Endothelial cell of umbilical vein (primary cell): ENCODE measurements at places on chromosomes 2 and 18. TPM values are rescaled to one million over a fixed set of nuclear protein-coding genes. Genes with fewer than 3 reads are reported as not detected.

DNA sequence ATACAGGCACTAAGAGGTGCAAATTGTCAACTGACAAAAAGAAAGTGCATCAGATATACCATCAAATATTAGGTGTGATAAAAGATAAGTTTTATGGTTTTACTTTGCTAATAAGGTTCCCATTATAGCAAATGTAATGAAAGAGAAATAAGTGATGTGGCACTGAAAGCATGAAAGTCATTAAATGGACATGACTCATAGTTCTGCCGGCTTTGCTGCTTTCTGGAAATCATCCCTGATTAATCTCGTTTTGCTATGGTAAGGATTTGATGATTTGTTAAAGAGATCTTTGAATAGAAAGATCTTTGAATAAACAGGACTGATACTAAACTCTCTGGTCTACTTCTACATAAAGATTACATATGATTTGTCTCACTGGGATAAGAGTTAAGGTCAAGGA, 72.7 kb downstream of the CLIP4 start:
- no peaks in the 10 kb centered on the region for H3K27me3 ChIP-seq
- no peaks in the 10 kb centered on the region for H3K4me1 ChIP-seq
- no peak overlapping the region for H3K27ac ChIP-seq
- DNase-seq: no peak
- H3K4me3 ChIP-seq: no peak overlapping the region
- no peaks in the 10 kb centered on the region for H3K36me3 ChIP-seq

The ZNF385B gene
- not detected in 2 replicates for total RNA-seq

- H3K36me3 ChIP-seq: no peaks in the 10 kb centered on the region
- no peaks in the 10 kb centered on the region for H3K4me1 ChIP-seq
- H3K4me3 ChIP-seq: no peak overlapping the region
- H3K27ac ChIP-seq: no peak overlapping the region
These were observed 66.4 kb downstream of the CDH7 start for GRCh38 chr18:65817178-65817577.

The RFX8 gene
- 0.46 and 1.00 TPM in 2 replicates for total RNA-seq

The CTAGE1 gene
- not detected in 2 replicates for total RNA-seq

GRCh38 chr2:71063216-71063615, 5.2 kb upstream of the NAGK start:
- peaks cover 5% of the 10 kb centered on the region for H3K4me1 ChIP-seq
- DNase-seq: no peak
- H3K27ac ChIP-seq: no peak overlapping the region
- no peak overlapping the region for H3K4me3 ChIP-seq

DNA sequence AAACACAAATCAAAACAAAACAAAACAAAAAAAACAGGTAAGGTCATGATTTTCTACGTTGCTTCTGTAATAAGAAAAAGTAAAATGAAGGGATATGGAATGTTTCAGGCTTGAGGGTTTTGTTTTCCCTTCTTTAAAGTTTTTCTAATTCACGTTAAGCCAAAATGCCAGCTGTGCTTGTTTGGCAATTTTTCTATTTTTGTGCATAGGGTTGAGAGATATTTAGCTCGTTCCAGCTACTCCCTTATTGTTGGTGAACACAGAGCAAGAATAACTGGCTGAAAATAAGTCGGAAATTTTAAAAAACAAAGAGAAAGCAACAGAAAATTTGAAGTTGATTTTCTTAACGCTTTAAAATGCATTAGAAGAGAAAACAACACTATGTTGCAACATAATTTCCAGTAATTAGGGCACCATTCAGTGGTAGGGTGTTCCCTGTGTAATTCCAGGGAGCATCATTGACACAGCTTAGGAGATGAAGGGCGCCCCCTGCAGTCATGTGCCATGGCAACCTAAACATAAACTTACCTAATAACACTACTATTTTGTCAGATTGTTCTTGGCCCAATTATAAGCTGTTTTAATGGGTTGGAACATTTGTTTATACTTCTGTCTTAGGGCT, 99.5 kb downstream of the DTNA start:
- no peaks in the 10 kb centered on the region for H3K4me1 ChIP-seq
- H3K27ac ChIP-seq: no peak overlapping the region
- DNase-seq: peak; percentile 31
- no peaks in the 10 kb centered on the region for H3K36me3 ChIP-seq
- H3K4me3 ChIP-seq: no peak overlapping the region
- no peaks in the 10 kb centered on the region for H3K27me3 ChIP-seq

DNA sequence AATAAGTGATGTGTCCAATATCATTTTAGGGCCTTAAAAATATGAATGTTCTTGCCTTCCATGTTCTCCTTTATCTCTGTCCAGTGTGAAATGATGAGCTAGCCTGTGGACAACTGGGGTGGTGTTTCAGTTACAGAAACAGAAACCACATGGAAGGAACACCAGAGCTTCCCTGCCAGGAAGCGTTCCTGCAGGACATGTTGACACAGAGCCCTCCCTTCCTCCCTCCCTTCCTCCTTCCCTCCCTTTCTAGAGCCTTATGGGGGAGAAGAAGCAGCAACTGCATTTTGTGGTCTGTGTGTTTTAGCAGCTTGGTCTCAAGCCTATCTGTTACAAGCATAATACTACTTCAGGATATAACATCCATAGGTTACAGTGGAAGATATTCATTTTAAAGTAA, 539.7 kb upstream of the NETO1 start:
- DNase-seq: no peak
- H3K27me3 ChIP-seq: no peaks in the 10 kb centered on the region
- no peak overlapping the region for H3K27ac ChIP-seq
- H3K4me1 ChIP-seq: no peaks in the 10 kb centered on the region

DNA sequence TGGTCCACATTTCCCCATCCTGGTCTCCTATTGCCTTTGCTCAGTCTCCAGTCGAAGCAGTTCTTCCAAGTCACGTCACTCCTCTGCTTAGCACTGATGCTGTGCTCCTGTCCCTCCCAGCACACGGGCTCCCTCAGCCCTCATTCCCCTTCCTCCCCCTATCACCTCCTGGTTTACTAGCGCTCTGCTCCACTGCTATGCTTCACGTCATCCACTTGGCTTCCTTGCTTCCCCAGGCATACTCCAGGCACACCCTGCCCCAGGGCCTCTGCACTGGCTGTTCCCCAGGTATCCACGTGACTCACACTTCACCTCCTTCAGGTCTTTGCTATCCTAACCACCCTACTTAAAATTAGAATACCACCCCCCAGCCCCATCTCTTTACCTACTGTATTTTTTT, 269.3 kb downstream of the GLI2 start:
- H3K27me3 ChIP-seq: peaks cover 2% of the 10 kb centered on the region
- no peaks in the 10 kb centered on the region for H3K4me1 ChIP-seq
- no peak overlapping the region for H3K27ac ChIP-seq
- H3K4me3 ChIP-seq: no peak overlapping the region

DNA sequence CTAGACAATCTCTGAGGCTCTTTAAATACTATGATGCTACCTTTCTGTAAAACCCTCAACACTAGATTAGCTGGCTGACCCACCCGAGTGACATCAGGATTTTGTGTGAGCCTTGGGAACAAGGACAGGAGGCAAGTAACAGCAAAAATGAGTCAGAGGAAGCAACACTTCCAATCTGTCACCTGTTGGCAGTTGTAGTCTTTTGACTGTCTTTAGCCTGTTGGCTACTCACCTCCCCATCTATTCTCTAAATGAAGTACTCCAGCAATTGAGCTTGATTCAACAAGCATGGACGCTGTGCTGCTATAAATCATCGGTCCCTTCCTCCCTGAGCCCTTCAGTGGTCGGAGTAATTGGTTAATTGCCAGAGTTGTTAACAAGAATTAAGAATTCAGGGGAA, 898.7 kb downstream of the BCL11A start:
- H3K27ac ChIP-seq: no peak overlapping the region
- no peak for DNase-seq
- no peak overlapping the region for H3K4me3 ChIP-seq
- H3K36me3 ChIP-seq: no peaks in the 10 kb centered on the region
- H3K27me3 ChIP-seq: no peaks in the 10 kb centered on the region

The EVX2 gene
- total RNA-seq: not detected in 2 replicates

- no peak overlapping the region for H3K4me3 ChIP-seq
- no peaks in the 10 kb centered on the region for H3K36me3 ChIP-seq
- H3K27me3 ChIP-seq: peaks cover 2% of the 10 kb centered on the region
- no peak for DNase-seq
These were observed 2.7 kb upstream of the IL18RAP start for GRCh38 chr2:102420290-102420689.

DNA sequence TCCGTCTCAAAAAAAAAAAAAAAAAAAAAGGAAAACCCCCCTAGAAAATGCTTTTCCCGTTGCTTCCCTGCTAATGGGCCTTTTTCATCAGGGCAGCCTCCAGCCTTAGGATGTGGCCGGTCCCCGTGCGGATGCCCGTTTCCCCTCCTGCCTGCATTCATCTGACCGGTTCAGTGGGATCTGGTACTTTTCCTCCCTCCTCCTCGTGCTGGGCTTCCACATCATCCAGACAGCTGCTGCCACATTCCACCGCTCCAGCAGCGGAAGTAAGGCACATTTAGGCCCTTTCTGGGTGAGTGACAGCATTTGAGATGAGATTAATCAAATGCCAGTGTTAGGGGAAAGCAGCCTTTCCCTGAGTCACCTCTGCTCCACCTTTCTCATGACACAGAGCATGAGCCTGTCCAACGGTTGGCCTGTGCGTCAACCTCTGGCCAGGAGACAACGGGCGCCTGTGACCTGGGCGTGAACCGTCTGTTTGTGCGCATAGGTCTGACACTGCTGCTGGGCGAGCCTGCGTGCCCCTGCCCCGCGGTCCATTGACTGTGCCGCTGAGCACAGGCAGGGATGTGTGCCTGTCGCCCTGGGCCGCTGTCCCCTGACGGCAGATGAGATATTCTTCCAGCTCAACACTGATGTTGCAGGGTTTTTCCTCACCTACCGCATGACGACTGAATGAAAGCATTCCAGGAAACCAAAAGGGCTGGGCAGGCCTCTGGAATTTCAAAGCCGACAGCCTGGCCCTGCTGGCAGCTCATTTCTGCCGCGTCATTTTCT, 174.0 kb downstream of the TGIF1 start:
- H3K4me1 ChIP-seq: peaks cover 31% of the 10 kb centered on the region
- no peak overlapping the region for H3K4me3 ChIP-seq
- peak overlapping the region; percentile 89 for H3K27ac ChIP-seq
- H3K36me3 ChIP-seq: no peaks in the 10 kb centered on the region

GRCh38 chr2:11752906-11753305, 6.5 kb downstream of the LPIN1 start:
- peaks cover 37% of the 10 kb centered on the region for H3K4me1 ChIP-seq
- no peak overlapping the region for H3K4me3 ChIP-seq
- peaks cover 2% of the 10 kb centered on the region for H3K36me3 ChIP-seq
- no peak for DNase-seq
- no peaks in the 10 kb centered on the region for H3K27me3 ChIP-seq

DNA sequence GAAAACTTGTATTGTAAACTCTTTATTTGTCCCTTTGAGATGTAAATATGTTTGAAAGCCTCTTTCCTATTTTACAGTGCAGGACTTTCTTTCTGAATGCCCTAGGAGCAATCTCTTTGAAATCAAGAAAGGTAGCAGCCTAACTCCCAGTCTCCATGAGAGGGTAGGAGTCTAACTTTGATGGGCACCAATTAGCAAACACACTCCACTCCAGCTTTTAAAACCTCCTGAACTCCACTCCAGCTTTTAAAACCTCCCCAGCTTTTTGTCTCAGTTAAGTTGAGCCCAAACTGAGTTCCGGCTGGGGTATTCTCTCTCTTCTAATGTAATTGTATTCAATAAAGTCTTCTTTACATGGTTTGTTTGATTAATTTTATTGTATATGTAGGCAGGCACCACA, 493.7 kb upstream of the CDH7 start:
- no peak overlapping the region for H3K27ac ChIP-seq
- no peaks in the 10 kb centered on the region for H3K27me3 ChIP-seq
- H3K36me3 ChIP-seq: no peaks in the 10 kb centered on the region
- no peak for DNase-seq

DNA sequence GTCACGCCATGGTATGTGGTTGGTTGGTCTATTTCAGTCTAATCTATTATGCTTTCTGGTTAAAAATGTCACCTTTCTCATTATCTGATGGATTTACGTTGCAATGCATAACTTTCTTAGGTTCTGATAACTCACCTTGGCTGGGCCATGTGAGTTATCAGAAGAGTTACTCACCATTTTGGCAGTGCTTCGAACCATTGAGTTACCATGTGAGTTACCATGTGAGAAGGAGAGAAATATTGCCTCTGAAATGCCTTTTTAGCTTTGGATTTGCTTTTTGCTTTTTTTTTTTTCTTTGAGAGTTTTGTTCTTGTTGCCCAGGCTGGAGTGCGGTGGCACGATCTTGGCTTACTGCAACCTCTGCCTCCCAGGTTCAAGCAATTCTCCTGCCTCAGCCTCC, 1.6 kb downstream of the SMARCAL1 start:
- H3K27me3 ChIP-seq: no peaks in the 10 kb centered on the region
- DNase-seq: no peak
- H3K4me1 ChIP-seq: peaks cover 4% of the 10 kb centered on the region
- no peak overlapping the region for H3K4me3 ChIP-seq

DNA sequence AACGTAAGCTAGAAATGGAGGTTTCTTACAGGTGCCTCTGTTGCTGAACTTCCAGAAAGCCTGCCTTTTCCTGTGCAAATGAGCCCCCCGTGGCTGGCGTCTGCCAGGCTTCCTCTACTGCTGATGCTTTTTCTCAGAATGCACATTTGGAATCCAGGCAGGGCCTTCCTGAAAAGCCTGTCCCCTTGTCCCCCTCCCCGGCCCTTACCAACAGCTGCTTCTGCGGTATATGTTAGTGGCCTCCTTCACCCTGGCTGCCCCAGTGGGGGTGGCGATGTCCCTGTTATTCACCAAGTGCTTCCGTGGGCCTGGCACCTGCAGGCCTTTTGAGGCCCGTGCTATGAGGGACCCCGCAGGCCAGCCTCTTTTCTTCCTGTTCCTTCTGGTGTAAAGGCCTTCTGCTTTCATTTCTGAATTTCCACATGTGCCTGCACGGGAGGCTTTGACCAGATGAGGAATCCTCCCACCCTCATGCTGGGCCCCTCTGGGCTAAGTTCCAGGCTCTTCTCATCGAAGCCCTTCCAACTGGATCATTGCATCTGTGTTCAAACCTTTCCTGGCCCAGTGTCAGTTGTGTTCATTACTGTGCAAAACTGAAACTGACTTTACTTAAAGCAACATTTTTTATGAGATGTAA, 10.4 kb downstream of the CNDP2 start:
- peaks cover 10% of the 10 kb centered on the region for H3K36me3 ChIP-seq
- no peak overlapping the region for H3K4me3 ChIP-seq
- DNase-seq: no peak
- H3K27ac ChIP-seq: no peak overlapping the region

DNA sequence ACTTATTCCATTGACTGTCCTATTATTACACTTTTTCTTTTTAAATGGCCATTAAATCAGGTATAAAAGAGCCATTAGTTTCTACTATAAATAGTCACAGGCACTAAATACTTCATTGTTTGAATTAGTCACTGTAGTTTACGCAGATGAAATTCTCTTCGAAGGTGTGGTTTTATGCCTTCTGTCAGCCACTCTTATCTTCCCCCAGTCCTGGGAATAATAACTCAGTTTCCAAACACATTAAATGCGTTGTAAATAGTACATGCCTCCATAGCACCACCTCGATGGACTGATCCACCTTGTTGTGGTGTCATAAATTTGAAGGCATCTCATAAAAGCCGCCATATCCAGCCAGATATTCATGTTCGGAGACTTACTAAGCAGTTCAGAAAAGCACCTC, 72.1 kb upstream of the PARD3B start:
- no peak for DNase-seq
- H3K4me3 ChIP-seq: no peak overlapping the region
- H3K27me3 ChIP-seq: no peaks in the 10 kb centered on the region
- H3K36me3 ChIP-seq: no peaks in the 10 kb centered on the region

GRCh38 chr2:105777506-105778055, 32.9 kb downstream of the NCK2 start:
- H3K4me1 ChIP-seq: peaks cover 2% of the 10 kb centered on the region
- no peaks in the 10 kb centered on the region for H3K27me3 ChIP-seq
- DNase-seq: no peak
- no peaks in the 10 kb centered on the region for H3K36me3 ChIP-seq

- no peak overlapping the region for H3K27ac ChIP-seq
- no peaks in the 10 kb centered on the region for H3K4me1 ChIP-seq
- no peak overlapping the region for H3K4me3 ChIP-seq
- H3K27me3 ChIP-seq: no peaks in the 10 kb centered on the region
- H3K36me3 ChIP-seq: no peaks in the 10 kb centered on the region
These were observed 174.6 kb upstream of the LYPD1 start for GRCh38 chr2:132844585-132844984.
